ENCODE measurements at places on chromosomes 2 and 18. TPM values are rescaled to one million over a fixed set of nuclear protein-coding genes. Genes with fewer than 3 reads are reported as not detected.

DNA sequence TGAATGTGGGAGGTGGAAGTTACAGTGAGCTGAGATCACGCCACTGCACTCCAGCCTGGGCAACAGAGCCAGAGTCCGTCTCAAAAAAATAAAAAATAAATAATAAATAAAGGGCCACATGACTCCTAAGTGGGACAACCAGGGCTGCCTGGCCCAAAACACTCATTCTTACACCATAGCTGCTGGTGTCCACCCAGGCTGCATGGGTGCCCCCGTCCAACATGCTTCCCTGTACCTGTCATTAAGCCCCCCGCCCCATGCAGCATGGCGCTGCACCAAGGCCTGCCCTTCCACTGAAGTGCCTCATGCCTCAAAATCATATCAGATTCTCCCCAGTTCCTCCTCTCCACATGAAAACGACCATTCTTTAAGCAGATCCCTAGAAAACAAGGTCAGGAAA, 10.8 kb downstream of the GALM start:
- DNase-seq, result no peak

GRCh38 chr2:43241558-43241957, 15.2 kb upstream of the ZFP36L2 start:
- no peak for DNase-seq

DNA sequence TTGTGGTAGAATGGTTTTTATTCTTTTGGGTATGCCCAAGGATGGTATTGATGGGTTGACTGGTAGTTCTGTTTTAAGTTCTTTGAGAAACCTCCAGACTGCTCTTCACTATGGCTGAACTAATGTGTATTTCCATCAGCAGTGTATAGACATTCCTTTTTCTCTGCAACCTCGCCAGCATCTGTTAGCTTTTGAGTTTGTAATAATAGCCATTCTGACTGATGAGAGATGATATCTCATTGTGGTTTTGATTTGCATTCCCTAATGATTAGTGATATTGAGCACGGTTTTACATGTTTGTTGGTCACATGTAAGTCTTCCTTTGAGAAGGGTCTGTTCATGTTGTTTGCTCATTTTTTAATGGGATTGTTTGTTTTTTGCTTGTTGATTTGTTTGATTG, 1348.7 kb upstream of the NXPH2 start:
- no peak for DNase-seq

Gene IL36G
- total RNA-seq, result not detected

GRCh38 chr2:217065012-217065290, 205.1 kb upstream of the TNP1 start:
- no peak for DNase-seq

- DNase-seq, result no peak
Measured at GRCh38 chr2:236847538-236848263, 238.0 kb upstream of the COPS8 start.

All from activated naive CD8-positive, alpha-beta T cell treated with anti-CD3 and anti-CD28 coated beads for 36 hours (primary cell).